ENCODE measurements at places on chromosomes 2 and 18. TPM values are rescaled to one million over a fixed set of nuclear protein-coding genes. Genes with fewer than 3 reads are reported as not detected.

AQP12A gene
- total RNA-seq, result not detected

PER2 gene
- 13.8 TPM for total RNA-seq

CXCR4 gene
- total RNA-seq, result 0.54 TPM

SOWAHC gene
- 25.6 TPM for total RNA-seq

STAM2 gene
- total RNA-seq, result 27.6 TPM

ACMSD gene
- not detected for total RNA-seq

KCNJ3 gene
- total RNA-seq, result not detected

NETO1 gene
- not detected for total RNA-seq

CBLN2 gene
- not detected for total RNA-seq

KCNE4 gene
- not detected for total RNA-seq

GRCh38 chr2:18830962-18831361, 241.6 kb upstream of the NT5C1B start:
- no peaks in the 10 kb centered on the region for H3K36me3 ChIP-seq
- no peaks in the 10 kb centered on the region for H3K27me3 ChIP-seq
- H3K4me1 ChIP-seq, result peaks cover 19% of the 10 kb centered on the region
- no peak overlapping the region for H3K4me3 ChIP-seq

DNA sequence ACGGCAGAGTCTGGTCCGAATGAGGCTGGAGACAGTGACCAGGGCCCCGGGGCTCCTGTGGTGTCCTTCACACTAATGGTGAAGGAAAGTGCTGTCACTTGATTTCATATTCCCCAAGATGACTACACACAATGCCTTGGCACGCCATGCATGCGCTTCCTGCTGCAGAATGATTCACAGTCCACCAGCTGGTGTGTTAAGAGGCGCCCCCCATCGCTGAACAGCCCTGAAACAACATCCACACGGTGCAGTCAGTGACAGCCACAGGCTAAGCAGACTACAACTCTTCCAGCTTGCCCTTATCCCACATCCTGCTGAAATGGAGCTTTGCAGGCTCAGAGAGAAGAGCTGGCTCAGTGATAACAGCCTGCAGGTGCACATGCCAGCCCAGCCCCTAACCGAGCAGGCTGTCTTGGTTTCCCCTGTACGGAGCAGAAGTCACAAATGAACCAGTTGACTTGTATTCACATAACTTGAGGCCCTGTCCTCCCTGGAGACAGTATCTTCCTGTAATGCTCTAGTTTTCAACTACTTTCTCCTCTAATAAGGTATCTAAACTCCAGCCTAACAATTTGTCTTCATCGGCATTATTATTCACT, 24.3 kb upstream of the CDH20 start:
- H3K27ac ChIP-seq, result no peak overlapping the region
- no peaks in the 10 kb centered on the region for H3K4me1 ChIP-seq
- no peak overlapping the region for H3K4me3 ChIP-seq
- H3K36me3 ChIP-seq, result peaks cover 6% of the 10 kb centered on the region

GRCh38 chr2:86047575-86048382, 57.9 kb downstream of the POLR1A start:
- no peak for DNase-seq
- H3K27me3 ChIP-seq, result no peaks in the 10 kb centered on the region
- H3K36me3 ChIP-seq, result peaks cover 81% of the 10 kb centered on the region
- no peaks in the 10 kb centered on the region for H3K4me1 ChIP-seq
- H3K27ac ChIP-seq, result no peak overlapping the region

DNA sequence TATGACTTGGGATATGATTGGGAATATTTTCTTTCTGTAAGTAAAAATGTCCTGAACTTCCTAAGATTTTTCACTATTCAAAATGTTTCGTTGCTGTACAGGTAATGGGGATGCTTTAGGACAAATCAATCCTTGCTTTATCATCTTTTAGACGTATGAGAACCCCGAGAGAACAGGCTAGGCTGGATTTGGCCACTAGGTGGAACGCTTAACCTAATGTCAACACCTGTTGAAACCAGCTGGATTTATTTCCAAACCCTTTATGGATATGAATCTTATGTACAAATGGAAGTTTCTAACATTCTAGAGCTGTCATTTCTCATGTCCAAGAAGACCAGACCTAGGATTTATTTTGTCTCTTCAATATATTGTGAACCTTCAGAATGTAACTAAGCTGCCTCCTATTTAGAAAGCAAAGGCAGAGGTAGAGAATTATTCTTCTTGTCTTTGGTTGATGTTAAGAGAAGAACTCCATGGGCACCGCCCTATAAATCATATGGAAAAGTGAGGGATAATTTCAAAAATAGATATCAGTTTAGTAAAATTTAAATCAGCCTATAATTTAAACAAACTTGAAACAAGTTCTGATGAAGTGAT, 96.7 kb downstream of the PMAIP1 start:
- DNase-seq, result peak; percentile 62
- no peaks in the 10 kb centered on the region for H3K36me3 ChIP-seq
- peaks cover 69% of the 10 kb centered on the region for H3K27me3 ChIP-seq
- no peaks in the 10 kb centered on the region for H3K4me1 ChIP-seq

DNA sequence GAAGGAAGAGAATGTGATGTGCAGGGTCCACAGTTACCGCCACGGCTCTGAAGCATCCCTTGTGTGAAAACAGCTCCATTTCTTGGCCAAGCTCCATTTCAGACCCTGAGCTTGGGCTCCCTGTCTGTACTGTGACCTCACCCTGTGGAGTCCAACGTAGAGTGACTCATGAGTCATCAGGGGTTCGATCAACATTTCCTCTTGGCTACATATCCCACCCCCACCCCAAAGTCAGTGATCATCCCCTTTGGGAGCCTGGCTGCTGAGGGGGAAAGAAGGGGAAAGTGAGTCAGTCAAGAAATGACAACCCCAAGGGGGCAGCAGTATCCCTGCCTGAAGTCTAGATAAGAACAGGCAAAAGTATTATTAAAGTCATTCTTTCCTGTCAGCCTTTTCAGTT, 62.2 kb downstream of the PAPOLG start:
- no peak overlapping the region for H3K4me3 ChIP-seq
- H3K27ac ChIP-seq, result no peak overlapping the region
- peak; percentile 19 for DNase-seq
- H3K27me3 ChIP-seq, result peaks cover 25% of the 10 kb centered on the region

GRCh38 chr2:16716024-16716423, 50.4 kb upstream of the CYRIA start:
- H3K27ac ChIP-seq, result no peak overlapping the region
- H3K36me3 ChIP-seq, result peaks cover 6% of the 10 kb centered on the region
- H3K4me3 ChIP-seq, result no peak overlapping the region
- DNase-seq, result no peak

DNA sequence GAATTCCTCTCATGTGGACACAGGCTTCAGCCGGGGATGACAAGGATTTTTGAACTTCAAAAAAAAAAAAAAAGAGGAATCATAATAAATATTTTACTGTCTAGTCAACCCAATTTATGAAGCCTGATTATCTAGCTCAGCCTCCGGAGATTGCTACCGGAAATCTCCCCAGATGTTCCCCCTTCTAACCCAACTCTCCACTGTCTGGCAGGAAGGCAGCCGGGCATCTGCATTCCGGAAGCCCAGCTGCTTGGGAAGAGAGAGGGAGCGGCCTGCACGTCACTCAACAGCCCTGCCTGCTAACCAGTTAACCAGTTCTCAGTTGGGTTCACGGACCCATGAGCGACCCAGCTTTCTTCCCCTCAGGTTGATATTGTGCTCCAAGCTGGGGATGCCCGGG, 87.2 kb upstream of the POU3F3 start:
- H3K27ac ChIP-seq, result no peak overlapping the region
- peaks cover 9% of the 10 kb centered on the region for H3K4me1 ChIP-seq
- no peak overlapping the region for H3K4me3 ChIP-seq
- DNase-seq, result peak; percentile 9
- H3K27me3 ChIP-seq, result no peaks in the 10 kb centered on the region
- H3K36me3 ChIP-seq, result peaks cover 12% of the 10 kb centered on the region

GRCh38 chr2:138708682-138709241, 71.4 kb downstream of the NXPH2 start:
- peaks cover 15% of the 10 kb centered on the region for H3K4me1 ChIP-seq
- no peak overlapping the region for H3K4me3 ChIP-seq
- no peaks in the 10 kb centered on the region for H3K27me3 ChIP-seq
- peak; percentile 45 for DNase-seq

- H3K27me3 ChIP-seq, result no peaks in the 10 kb centered on the region
- H3K36me3 ChIP-seq, result no peaks in the 10 kb centered on the region
- peaks cover 10% of the 10 kb centered on the region for H3K4me1 ChIP-seq
- H3K27ac ChIP-seq, result no peak overlapping the region
- no peak for DNase-seq
- H3K4me3 ChIP-seq, result no peak overlapping the region
Observed at GRCh38 chr18:6879508-6880195, 150.1 kb downstream of the ARHGAP28 start.

- no peak overlapping the region for H3K27ac ChIP-seq
- H3K4me3 ChIP-seq, result no peak overlapping the region
- H3K4me1 ChIP-seq, result peaks cover 24% of the 10 kb centered on the region
- DNase-seq, result no peak
- no peaks in the 10 kb centered on the region for H3K27me3 ChIP-seq
Observed at GRCh38 chr2:178250429-178250828, 56.1 kb downstream of the OSBPL6 start.

DNA sequence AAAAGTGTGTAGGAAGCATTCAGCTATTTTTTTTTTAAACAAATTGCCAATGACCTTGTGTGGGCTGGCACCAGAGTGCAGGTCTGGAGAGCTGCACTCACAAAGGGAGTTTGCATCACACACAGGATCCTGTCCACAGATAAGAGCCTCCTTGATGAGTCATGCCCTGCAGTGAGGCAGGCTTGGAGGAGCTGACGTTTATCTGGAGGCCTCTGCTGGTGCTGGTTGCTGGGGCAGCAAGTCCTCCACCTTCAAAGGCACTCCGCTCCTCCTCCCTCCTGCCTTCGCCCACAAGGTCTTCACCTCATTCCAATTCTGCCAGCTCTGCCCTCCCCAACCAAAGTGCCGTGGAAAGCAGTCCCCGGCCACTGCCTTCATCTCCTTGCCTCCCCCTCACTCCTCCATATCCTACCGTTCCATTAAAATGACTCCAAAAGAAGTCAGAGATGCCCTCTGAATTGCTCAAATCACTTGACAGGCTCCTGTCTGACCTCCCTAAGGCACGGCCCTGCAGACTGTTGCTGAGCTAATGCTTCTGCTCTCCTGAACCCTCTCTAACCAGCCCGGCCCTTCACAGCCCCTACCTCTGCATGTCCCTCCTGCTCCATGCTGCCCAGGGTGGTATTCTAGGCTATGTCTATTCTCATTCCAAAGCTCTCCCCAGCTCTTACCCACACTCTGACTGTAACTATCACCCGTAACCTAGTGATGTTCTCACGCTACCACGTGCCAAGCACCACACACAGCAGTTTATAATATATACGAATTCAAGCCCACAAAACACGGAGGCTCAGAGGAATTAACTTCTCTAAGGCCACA, 30.9 kb downstream of the LONRF2 start:
- no peak overlapping the region for H3K4me3 ChIP-seq
- peak; percentile 89 for DNase-seq
- H3K4me1 ChIP-seq, result no peaks in the 10 kb centered on the region
- H3K27ac ChIP-seq, result no peak overlapping the region
- no peaks in the 10 kb centered on the region for H3K27me3 ChIP-seq
- no peaks in the 10 kb centered on the region for H3K36me3 ChIP-seq

GRCh38 chr2:33104726-33105125, 158.0 kb downstream of the LTBP1 start:
- DNase-seq, result peak; percentile 40
- H3K4me3 ChIP-seq, result no peak overlapping the region
- H3K4me1 ChIP-seq, result peaks cover 19% of the 10 kb centered on the region
- no peaks in the 10 kb centered on the region for H3K36me3 ChIP-seq

DNA sequence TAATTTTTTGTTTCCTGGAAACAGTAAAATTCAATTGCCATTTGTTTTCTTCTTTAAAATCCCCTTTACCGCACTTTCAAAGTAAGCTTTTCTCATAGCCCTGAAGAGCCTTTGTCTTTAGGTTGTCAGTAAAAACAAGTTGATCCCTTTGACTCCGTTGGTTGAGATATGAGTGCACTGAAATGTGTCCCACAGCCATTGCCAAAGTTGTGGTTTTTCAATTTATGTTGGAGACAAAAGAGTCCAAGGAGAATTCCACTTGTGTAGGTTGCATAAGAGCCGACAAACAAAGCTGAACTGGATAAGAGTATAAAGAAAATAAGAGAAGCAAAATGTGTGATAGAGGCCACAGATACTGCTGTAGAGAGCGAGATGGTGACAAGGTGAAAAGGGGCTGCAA, 26.1 kb upstream of the HNMT start:
- peaks cover 15% of the 10 kb centered on the region for H3K4me1 ChIP-seq
- H3K4me3 ChIP-seq, result no peak overlapping the region

DNA sequence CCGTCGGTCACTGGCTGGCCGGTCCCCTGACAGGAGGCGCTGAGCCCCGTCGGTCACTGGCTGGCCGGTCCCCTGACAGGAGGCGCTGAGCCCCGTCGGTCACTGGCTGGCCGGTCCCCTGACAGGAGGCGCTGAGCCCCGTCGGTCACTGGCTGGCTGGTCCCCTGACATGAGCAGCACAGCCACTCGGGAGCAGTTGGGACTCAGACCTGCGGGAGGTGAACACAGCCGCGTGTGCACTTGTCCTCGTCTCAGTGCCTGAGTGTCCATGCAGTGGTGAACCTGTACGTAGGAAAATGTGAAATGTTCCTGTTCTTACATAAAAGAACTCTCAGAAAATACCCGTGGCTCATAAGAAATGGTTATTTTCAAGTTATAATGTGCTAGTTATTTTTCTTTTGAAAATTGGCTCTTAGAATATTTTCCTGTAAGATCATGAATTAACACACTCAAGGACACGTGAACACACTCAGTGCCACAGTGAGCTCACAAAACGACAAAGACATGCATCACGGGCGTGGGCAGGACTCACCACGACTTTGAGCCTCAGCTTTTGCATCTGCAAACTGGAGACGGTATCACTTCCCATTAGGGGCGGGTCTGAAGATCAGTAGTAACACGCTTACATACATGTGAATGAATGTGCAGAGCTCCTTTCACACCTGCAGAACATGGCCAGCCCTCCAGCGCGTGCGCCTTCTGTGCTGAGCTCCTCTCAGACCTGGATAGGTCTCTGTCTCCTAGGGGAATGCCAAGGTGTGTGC, 21.1 kb upstream of the NFATC1 start:
- no peak overlapping the region for H3K4me3 ChIP-seq
- H3K27ac ChIP-seq, result no peak overlapping the region
- H3K36me3 ChIP-seq, result peaks cover 22% of the 10 kb centered on the region
- no peaks in the 10 kb centered on the region for H3K27me3 ChIP-seq
- no peak for DNase-seq
- no peaks in the 10 kb centered on the region for H3K4me1 ChIP-seq

DNA sequence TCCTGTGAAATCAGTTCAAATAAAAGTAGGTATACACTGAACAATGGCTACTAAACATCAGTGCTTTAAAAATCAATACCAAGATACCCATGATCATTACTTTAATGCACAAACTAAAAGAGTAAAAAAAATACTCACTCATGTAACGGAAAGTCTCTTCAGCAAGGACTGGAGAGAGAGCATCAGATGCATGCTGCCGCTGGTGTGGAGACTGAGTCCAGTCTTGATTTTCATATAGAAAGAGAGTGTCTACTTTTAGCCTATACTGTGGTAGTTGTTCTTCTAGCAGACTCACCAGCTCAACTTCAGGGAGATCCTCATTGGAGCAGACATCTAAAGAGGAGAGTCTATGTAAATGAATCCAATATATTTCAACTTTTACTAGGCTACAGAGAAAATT, 44.0 kb downstream of the TRAK2 start:
- H3K4me3 ChIP-seq, result no peak overlapping the region
- H3K36me3 ChIP-seq, result peaks cover 4% of the 10 kb centered on the region
- H3K27me3 ChIP-seq, result no peaks in the 10 kb centered on the region
- H3K27ac ChIP-seq, result no peak overlapping the region
- DNase-seq, result no peak
- peaks cover 29% of the 10 kb centered on the region for H3K4me1 ChIP-seq

All from MCF 10A (cell line).